ENCODE measurements at places on chromosomes 4 and X.

DNA sequence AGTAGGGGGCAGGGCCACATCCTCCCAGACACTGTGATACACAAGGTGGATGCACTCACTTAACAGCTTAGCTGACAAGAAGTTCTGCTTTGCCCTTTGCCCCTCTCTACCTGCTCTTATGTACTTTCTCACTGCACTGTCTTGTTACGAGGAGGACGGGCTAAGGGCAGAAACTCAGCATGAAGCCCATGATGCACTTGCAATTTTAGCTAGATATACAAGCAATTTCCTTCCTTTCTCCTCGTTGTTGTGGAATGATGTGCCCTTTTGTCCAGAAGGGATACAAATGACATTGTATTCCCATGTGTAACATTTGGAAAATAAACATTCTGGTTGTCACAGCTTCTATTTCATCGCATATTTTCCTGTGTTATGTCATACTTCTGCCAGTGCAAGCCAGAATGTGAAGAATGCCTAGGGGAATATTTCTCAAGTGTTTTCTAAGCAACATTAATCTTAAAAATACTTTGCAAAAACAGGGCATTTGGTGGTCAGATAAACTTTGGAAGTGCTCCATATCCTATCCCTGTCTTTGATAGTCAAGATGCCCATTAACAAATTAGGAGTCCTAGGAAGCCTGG lies 47.2 kb downstream of the MAOA start:
- DNase-seq = no peak

DNA sequence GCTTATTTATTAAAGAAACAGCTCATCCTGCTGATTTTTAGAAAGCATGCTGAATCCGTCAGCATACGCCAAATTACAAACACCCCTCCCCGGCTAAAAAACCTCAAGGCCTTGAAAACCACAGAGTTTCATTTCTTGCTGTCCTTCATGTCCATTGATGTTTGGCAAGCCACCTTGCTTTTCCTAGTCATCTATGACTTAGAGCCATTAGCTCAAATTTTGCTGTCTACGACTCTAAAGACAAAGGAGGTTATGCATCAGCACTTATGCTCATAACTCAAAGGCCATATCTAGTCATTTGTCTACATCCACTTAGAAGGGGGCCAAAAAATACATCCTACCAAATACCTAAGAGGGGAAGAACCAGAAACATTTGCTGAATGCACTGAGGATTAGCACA lies 925.1 kb downstream of the PCDH7 start:
- DNase-seq = no peak

DNA sequence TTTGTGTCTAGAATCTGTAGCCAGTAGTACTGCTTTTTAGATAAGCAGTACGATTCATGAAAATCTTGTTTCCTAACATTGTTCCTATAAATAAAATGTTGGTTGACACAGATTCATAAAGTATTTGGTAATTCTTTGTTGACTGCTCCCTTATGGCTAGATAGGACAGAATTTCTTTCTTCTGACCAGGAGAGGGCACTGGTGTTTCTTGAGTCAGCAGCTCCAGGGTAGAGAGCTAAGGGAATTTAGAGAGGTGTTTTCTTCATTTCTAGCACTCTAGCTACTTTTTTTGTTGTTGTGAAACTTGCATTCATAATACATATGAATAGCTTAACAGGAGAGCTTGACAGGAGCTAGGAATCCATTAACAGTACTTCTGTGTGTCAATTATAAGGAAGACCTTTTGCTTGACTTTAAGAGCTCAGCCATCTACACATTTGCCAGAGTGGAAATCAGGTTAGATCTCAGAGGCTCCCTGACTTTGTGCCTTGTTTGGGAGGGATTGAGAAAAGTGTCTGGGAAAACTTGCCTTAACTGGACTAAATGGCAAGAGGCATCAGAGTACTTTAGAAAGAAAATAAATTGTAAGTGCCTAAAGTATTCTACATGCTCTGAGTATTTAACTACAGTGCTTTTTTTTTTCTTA lies 756.1 kb downstream of the SH3BGRL start:
- DNase-seq = no peak

DNA sequence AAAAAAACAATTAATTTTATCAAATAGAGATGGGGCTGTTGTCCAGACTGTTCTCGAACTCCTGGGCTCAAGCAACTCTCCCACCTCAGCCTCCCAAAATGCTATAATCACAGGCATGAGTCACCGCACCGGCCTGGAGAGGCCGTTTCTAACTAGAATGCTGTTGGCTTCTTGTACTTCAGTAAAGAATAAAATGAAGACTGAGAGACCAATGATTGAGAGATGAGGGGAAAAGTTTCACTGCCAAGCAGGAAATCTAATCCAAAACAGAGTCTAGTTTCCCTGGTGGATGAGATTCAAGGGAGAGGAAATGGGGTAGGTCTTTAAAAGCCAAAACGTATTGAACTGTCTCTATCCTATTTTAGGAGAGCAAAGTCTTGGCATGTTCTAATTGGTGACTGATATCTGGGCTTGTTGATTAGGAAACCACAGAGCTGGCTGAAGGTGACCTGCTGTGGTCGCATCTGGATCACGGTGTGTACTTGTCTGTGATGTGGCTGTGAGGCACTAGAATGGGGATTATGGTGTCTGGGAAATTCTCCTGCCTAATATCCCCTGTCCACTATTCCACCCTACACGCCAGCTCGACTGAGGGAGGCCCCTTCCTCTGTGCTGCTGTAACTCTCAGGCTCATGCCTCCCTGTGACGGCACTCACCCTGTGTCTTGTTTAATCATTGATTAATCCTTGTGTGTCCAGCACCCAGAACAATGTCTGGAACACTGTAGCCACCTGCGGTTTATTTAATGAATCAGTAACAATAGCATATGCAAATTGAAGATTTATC lies 15.0 kb upstream of the TRIM2 start:
- no peak for DNase-seq

- DNase-seq = no peak
Measured at GRCh38 chrX:123475068-123475724, 257.7 kb downstream of the THOC2 start.

DNA sequence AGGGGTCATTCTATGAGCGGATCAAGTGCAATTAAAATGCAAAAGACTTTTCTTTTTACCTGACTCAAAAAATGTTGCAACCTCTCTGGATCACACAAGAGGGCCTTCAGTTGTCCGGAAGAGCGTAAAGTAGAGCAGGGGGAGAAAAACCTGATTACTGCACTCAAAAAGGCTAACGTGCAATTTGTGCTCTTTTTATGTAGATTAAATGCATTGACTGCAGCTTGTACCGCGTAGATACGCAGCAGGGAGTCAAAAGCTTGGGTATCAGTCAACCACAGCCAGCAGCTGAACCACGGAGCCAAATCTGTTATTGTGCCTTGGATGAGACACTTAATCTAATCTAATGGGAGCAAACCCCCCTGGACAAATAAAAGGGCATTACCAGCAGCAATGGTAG lies 107.3 kb upstream of the RAI2 start:
- DNase-seq = no peak

DNA sequence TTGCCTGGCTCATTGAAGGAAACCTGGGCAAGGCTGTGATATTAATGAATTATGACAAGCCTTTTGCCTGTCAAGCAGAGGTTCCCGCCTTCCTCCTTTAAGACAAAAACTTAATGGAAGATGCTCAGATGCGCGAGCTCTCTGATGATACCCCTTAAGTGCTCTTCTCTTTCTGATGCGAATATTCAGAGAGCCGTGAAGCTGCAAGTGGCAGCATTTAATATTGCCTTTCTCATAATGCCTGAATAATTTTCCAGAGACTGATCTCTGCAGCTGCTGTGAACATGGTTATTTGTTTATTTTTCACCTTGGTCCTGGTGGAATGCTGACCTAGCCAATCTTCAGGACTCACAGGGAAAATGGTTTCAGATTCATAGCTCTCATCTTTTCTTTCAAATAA lies 251.8 kb downstream of the TENM3 start:
- no peak for DNase-seq

GRCh38 chrX:149487292-149487691 lies 17.8 kb downstream of the IDS start:
- no peak for DNase-seq

DNA sequence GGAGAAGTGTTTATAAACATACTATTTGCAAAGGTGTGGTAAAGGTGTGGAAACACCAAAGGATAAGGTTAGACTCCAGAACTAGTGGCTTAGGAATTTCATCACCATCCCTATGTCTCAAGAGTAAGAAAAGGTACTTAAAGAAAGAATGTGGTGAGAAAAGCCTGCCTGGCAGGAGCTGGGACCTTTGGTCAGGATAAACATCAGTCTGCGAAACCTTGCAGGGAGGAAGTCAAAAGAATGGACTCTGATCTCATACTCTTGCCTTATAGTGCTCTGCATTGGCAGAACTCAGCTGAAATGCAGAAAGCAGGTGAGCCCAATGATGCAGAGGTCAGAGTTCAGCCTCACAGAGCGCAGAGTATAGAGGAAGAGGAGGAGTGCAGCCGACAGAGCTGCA lies 97.2 kb upstream of the NR3C2 start:
- DNase-seq = no peak

GRCh38 chr4:53558065-53558801 lies 33.1 kb downstream of the LNX1 start:
- DNase-seq = no peak

Measured in stimulated activated CD4-positive, alpha-beta T cell treated with anti-CD3 and anti-CD28 coated beads, Interleukin-4, amount 100 ng/mL, for 1 hour (primary cell).